Activated naive CD8-positive, alpha-beta T cell treated with anti-CD3 and anti-CD28 coated beads, Interleukin-2, amount 50 U/mL, for 16 hours (primary cell): ENCODE measurements at places on chromosomes 4 and X.

DNA sequence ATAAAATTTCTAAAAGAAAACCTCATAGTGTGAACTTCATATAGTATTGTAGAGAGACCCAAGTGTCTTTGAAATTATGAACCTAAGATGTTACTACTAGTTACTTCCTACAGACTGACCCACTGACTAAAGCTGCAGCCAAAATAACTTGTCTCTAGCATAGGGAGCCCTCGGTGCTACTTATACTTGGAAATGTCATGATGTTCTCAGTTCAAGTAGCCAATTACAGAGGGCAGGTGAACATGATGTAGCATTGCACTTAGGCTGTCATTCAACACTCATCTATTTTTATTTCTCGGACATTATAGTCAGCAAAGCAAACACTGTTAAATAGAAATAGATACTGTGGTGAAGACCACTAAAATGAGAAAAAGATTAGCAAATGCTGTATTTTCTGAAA, 165.6 kb downstream of the AREG start:
- DNase-seq = no peak

GRCh38 chrX:3815896-3816664, 102.6 kb upstream of the PRKX start:
- DNase-seq = no peak

DNA sequence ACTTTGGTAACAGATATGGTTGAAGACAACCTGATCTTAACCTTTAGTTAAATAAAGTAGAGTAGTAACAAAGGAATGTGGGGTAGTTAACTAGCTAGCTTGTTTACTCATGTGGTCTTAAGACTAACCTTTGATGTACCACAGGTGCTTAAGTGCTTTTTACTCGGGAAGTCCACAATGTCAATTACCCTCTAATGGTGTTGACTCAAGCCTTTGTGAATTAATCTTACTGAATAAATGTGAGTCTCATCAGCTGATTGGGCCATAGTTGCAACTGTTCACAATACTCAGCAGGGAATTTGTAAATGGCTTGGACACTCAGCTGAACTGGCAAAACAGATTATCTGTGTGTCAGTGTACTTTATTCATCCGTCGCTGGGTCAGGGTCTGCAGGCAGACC, 119.0 kb upstream of the UGT8 start:
- DNase-seq = no peak

- DNase-seq = no peak
Observed at GRCh38 chr4:145625677-145626622, 6.8 kb downstream of the MMAA start.

DNA sequence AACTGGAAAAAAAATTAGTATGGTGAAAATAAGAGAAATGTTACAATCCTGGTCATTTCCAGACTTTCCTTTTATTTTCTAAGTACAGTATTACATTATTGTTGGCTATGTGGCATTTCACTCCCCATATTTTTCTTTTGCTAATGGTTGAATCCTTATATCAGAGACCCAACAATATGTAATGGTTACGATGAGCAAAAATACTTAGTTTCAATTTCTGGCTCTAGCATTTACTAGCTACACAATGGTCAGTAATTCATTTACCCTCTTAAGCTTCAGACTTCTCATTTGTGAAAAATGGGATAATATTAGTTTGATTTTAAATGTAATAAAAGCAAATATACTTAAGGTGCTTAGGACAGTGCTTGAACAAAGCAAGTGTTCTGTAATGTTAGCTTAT, 942.9 kb upstream of the PABPC4L start:
- DNase-seq = no peak

GRCh38 chr4:7956270-7956808, 16.7 kb upstream of the AFAP1 start:
- DNase-seq = no peak

DNA sequence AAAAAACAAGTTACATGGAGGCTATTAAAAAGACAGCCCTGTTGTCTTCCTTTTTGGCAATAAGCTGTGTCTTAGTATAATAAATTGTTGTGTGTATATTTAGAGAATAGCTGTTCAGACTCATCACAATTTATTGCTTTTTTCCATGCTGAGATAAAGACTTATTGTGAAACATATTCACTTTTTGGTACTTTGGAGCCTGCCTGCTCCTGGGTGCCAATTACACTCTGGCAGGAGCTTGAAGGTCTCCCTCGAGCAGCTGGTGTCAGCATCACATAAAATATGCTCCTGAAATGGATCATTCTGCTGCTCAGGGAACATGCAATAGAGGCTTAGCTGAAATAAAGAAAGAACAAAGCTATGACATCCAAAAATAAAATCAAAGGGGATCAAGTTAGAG, 211.6 kb upstream of the DKK2 start:
- no peak for DNase-seq

- no peak for DNase-seq
Observed at GRCh38 chr4:157075811-157076577, at the start of gene GLRB. TSS of gene GLRB (plus strand) at chr4:157076150. CDS start at chr4:157078025, 1,875 bp downstream.

DNA sequence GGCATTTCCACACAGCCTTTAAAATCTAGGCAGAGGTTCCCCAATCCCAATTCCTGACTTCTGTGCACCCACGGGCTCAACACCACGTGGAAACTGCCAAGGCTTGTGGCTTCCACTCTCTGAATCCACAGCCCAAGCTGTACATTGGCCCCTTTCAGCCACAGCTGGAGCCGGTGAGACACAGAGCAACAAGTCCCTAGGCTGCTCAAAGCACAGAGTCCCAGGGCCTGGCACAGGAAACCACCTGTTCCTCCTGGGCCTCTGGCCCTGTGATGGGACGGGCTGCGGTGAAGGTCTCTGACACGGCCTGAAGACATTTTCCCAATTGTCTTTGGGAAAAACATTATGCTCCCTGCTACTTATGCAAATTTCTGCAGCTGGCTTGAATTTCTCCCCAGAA, 500.0 kb downstream of the FSTL5 start:
- DNase-seq = no peak

DNA sequence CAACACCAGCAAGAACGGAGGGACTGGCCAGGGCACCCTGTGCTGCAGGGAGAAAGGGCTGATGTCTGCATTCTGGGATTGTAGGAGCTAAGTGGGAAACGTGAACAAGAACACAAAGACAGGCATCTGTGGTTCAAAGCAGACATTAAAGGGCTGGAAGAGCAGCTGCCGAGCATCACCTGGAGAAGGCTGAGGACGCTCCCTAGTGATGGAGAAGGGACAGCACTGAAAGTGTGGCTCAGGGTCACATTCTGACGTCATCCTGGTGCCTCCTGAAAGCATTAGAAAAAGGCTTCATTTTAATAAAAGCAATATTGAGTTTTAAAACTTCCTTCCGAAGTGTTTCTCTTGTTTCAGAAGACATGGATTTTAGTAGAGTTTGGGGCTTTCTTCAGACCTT, 62.3 kb downstream of the CLDN22 start:
- DNase-seq = no peak

DNA sequence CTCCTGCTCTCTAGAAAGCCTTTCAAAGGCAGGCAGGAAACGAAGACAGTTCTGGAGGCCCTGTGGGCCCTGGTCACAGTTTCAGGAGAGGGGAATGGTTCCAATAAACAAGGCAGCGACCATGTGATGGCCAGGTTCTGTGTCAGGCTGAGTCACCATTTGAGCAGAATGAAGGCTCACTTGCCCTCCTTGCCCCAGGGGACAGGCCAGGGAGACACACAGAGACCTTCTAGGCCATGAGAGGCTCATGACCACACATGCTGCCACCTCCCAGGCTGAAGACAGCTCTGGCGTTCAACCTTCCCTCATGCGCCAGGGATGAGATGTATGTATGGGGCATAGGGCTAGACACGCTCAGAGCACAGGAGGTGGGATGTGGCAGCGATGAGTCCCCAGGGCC, 22.9 kb upstream of the TRIM2 start:
- no peak for DNase-seq

GRCh38 chr4:13642170-13642950, 14.8 kb upstream of the BOD1L1 start:
- no peak for DNase-seq
